Psoas muscle (tissue), 8 donors: ENCODE measurements at places on chromosomes 4 and X. TPM values are rescaled to one million over a fixed set of nuclear protein-coding genes. Genes with fewer than 3 reads are reported as not detected.

The S100P gene
- not detected for total RNA-seq

The BBS12 gene
- 0.54 TPM for total RNA-seq

The PNMA5 gene
- total RNA-seq: not detected

The ADH7 gene
- not detected for total RNA-seq

The HAND2 gene
- total RNA-seq: not detected

The PALLD gene
- 168 TPM for total RNA-seq

The NLRP2B gene
- not detected for total RNA-seq

The C4orf50 gene
- not detected for total RNA-seq

The ANOS1 gene
- 6.9 TPM for total RNA-seq

The TCEAL7 gene
- 1.2 TPM for total RNA-seq

The ZCCHC4 gene
- 5.3 TPM for total RNA-seq

The CLIC2 gene
- 6.2 TPM for total RNA-seq

The NPFFR2 gene
- total RNA-seq: not detected

GRCh38 chr4:122901247-122902010 lies 21.0 kb downstream of the NUDT6 start:
- no peak for DNase-seq

- DNase-seq: no peak
These were observed 2032.8 kb downstream of the PCDH7 start for GRCh38 chr4:32752962-32753361.

GRCh38 chr4:155615081-155615887 lies 51.4 kb upstream of the GUCY1A1 start:
- no peak for DNase-seq

GRCh38 chr4:39452153-39452859 lies 6.4 kb downstream of the RPL9 start:
- DNase-seq: no peak

- DNase-seq: no peak
These were observed 652.1 kb upstream of the AADAT start for GRCh38 chr4:170741856-170742255.

- no peak for DNase-seq
These were observed 73.3 kb upstream of the SOD3 start for GRCh38 chr4:24722026-24722568.

DNA sequence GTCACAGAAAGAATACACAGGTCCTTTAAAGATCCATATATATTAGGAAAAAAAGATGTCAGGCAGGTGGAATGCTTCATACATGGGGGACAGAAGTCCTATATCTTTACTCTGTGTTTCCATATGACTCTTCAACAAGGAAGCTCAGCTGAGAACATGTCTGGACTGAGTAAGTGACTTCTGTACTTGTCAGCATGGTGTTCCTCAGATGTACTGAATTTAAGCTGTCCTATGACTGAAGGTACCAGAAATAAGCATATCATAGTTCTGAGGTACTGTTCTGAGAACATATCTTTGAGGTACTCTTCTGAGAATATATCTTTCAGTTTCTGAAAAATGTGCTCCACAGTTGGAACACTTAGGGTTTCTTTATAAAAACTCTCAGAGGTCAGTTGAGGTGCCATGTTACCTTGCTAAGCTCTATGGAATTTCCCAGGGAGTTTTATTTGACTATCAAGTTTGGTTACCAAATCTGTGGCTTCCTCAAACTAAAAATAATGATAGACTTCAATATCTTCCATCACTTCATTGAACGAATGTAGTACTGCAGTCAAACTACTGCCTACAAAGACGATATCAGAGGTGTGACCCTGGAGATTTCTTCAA lies 597.2 kb upstream of the GNPDA2 start:
- no peak for DNase-seq

DNA sequence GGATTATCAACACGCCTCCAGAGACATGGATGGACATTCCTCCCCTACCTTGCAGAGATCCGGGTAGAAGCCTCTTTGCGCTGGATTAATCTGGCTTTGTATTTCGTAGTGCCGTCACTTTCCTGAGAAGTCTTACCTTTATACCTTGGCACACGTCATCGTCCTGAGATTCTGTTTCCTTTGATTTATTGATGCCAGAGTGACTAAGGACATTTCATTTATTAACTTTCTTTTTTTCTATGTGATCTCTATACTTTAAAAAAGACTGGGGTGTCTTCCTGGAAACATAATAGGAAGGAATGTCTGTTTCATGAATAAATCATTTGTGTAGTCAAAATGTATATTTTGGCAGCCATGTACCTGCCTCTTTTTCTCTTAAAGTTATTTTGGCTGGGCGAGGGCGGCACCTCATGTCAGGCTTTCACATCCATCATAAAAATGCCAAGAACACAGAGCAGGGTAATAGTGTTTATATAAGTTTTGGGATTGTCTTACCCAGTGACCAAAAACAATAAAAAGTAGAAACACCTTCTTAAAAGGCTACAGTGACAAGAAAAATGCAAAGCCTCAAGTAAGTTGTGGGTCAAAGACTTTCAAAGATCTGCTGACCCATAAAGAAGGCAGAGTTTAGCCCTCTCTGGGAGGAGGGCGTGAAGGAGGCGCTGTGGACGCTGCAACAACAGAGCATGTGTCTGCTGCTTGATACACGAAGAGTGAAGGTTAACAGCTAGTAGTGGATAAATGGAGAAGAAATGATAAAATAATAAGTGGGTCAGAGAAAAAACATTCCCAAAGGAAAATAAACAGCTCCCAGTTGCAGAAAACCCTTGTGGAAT lies 124.4 kb downstream of the SHROOM3 start:
- no peak for DNase-seq

DNA sequence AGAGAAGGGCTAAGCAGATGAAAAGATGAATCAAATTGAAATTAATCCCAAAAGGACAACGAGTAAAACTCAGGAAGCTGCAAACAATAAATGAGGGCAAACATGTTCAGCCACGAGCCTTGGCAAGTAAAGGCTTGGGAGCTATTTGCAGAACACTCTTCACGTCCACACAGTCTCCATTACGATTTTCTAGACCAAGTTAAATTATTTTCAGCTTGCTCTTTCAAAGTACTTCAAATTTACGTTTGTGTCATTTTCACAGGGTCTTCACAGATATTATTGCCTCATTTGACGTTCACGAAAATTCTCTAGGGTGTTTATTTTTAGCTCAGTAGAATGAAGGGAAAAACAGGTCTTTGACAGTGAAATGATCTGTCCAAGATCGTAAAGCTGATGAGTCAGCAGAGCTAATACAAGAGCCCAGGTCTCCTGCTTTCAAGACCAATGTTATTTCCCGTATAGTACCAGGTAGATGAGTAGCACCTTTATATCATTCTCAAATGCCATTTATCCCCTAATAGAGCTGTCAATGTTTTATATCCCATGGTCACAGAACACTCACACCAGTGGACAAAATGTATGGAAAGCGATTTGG lies 20.9 kb downstream of the KLB start:
- no peak for DNase-seq

GRCh38 chr4:28388471-28388870 lies 1527.8 kb downstream of the STIM2 start:
- DNase-seq: no peak

- no peak for DNase-seq
These were observed 282.2 kb downstream of the STIM2 start for GRCh38 chr4:27142841-27143240.

- no peak for DNase-seq
These were observed 4.8 kb downstream of the THOC2 start for GRCh38 chrX:123728016-123728415.

- no peak for DNase-seq
These were observed 16.8 kb downstream of the CD38 start for GRCh38 chr4:15794905-15795304.

- no peak for DNase-seq
These were observed 121.6 kb downstream of the ATXN3L start for GRCh38 chrX:13198056-13198761.

DNA sequence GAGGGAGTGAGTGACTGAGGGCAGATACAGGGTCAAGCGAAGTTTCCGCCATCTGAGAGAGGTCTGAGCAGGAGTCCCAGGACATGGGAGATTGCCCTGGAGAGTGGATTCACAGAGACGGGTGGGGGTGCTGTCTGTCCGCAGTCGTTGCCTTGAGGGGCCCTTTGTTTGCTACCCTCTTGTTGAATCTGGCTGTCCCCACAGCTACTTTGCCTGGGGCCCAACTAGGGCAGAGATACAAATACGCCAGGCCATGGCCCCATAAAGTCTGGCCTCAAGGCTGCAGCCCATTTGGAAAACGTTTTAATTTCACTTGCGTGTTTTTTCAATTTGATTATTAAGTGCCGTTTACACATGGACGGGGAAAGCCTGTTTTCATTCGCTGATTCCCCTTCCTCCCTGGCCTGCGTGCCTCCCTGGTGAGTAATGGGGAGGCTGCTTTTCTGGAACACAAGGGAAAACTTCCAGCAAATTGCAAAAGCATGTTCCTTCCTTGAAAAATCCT lies 134.4 kb downstream of the SMIM20 start:
- DNase-seq: peak; percentile 72

- no peak for DNase-seq
These were observed 358.7 kb downstream of the IL15 start for GRCh38 chr4:141995056-141995455.

- no peak for DNase-seq
These were observed 10.5 kb downstream of the PGM2 start for GRCh38 chr4:37836838-37837440.

DNA sequence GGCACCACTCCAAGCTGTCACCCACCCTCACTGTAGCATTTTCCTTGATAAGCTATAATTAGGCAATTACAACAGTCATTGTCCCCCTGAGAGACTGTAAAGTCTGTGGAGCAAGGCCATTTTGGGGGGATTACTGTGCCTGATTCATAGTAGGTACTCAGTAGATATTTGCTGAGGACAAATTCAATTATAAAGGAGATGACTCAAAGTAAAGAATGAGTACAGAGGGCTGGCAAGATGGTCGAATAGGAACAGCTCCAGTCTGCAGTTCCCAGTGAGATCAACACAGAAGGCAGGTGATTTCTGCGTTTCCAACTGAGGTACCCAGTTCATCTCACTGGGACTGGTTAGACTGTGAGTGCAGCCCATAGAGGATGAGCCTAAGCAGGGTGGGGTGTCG lies 42.0 kb downstream of the MAOB start:
- DNase-seq: no peak

DNA sequence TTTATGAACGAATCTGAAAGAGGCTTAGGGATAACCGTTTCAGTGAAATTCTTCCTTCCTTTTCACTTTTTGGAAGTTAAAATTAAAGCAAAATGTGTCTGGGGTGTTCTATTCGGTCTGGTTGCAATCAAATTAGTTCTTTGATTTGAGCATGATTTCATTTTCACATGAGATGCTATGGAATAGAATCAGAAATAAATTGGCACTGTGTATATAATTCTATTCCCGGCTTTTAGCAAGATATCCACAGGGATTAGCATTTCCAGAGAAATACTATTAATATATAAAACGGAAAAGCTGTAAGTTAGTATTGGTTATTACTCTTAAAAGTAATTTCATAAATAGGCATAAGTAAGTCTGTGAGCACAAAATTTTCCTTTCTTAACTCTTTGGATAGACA lies 1676.8 kb upstream of the PCDH7 start:
- DNase-seq: no peak

DNA sequence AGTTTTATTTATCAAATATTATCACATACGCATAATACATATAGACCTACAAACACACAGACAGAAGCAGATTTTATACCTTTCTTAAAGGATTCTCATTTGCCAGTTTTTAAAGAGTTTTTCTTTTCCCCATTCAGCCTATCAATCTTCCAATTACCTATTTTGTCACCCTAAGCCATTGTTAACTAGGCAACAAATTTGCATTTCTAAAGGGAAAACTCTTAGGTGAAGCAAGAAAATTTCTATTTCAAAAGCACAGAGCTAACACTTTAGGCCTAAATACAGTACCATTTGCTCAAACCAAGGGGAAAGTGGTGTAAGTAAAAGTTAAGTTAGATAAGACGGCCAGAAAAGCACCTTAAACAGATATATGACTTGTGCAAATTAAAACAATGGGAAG lies 156.6 kb downstream of the NDST3 start:
- no peak for DNase-seq

- peak; percentile 100 for DNase-seq
These were observed at the start of gene SLC25A6 for GRCh38 chrX:1391707-1392375. Gene SLC25A6 (minus strand): TSS chrX:1392113. CDS start chrX:1392009, 104 bp downstream.

DNA sequence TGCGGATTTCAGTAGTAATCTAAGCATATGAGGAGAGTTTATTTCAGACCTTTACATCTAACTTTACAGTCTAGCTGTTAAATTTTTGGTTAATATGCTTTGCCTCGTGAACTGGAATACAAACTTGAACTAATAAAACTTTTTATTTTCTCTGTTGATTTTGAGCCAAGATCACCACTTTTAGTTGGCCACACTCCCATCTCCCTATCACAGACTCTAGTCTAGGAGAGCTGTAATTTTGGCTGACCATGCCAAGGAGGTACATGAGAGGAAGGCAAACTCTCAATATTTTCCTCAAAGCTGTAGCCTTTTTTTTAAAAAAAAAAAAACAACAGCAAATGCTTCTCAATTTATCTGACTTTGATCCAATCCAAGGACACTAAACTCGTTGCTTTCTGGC lies 597.5 kb upstream of the PCDH7 start:
- no peak for DNase-seq

DNA sequence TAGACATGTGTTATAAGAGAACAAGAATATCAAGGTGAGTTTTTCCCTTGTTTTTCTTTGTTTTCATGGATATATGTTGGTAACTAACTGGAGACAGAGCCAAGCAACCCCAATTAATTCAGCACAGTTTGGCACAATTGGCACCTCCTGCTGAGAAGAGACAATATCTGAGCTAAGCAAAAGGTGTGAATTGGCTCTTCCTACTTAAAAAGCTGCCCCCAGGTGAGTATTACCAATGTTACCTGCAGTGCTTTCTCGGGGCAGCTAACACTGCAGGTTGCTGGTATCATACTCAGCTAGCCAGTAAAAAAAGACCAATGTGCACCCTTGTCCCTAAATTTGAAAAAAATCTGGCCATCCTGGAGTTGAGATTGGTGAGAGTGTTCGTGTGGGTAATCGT lies 871.2 kb upstream of the TENM3 start:
- no peak for DNase-seq

DNA sequence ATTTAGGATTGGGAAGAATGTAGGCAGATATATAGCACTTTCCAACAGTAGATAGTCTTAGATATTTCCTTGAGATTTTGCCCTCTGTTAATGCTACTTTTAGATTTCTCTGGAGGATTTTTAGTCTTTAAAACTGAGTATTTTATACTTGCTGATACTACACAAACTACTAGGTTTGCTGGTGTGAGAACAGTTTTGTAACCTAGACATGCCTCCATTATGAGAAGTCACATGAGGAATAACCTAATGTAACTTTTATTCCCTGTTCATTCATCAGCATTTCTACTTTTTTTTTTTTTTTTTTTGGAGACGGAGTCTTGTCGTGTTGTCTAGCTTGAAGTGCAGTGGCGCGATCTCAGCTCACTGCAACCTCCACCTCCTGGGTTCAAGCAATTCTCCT lies 137.2 kb downstream of the RAPGEF2 start:
- DNase-seq: no peak
